ENCODE measurements at places on chromosomes 3 and 15.

DNA sequence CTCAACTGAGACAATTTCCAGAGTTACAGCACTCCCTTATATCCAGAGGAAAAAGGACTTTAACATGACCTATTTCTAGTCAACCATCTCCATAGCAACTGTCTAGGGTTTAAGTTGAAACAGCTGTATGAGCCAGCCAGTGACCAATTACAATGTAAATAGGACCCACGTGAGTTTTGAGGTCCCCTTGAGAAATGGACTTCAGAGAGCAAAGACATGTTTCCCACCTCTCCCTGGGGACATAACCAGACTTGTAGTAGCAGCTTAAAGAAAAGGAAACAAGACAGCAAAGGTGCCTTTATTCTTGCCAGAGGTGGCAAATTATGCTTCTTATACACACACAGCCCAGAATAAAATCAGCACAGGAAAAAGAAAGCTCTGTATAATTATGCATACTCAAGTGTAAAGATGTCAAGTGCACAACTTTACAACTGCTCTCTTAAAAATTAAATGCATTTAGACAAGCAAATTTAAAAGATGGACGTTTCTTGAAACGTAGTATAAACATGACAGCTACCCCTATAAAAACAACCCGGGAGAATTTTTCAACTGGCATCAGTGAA, 40.2 kb downstream of the SUMF1 start:
- no peak for DNase-seq

DNA sequence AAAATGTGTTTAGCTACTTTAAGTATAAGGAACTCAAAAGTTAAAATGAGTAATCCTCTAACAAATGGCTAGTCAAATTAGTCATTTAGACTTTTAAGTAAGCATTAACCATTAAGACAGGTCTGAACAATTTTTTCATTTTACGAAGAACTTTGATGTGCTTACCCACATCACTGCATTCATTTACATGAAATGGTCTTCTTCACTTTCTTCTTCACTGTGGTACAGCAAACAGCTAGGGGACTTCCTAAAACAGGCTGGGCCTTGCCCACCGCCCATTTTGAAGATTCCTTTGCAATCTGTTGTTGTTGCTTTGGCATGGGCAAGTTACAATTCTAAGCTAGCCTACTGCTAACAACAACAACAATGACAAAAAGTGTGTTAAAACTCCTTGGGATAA, 67.4 kb downstream of the CBLB start:
- DNase-seq: no peak

- no peak for DNase-seq
Measured at GRCh38 chr3:43239755-43240154, 46.6 kb upstream of the SNRK start.

DNA sequence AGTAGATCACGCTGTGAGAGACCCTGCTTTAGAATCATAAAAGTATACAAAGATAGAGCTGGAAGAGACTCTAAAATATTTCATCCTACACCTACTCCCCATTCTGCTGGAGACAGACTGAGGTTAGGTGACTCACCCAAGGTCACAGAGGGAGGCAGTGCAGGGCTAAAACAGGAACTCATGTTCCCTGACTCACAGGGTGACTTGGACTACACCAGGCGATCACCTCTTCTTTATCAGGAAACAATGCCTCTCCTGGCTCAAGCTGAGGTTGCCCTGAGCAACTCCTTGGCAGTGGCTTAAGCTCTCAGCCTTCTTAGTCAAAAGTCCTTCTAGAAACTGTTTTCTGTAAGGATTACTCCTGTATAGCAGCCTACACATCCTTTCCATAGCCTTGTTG, 26.4 kb upstream of the TNFAIP8L3 start:
- peak; percentile 20 for DNase-seq

GRCh38 chr3:42062464-42062863, 28.7 kb upstream of the TRAK1 start:
- DNase-seq: no peak

GRCh38 chr15:37038716-37039106, 61.6 kb downstream of the MEIS2 start:
- no peak for DNase-seq

DNA sequence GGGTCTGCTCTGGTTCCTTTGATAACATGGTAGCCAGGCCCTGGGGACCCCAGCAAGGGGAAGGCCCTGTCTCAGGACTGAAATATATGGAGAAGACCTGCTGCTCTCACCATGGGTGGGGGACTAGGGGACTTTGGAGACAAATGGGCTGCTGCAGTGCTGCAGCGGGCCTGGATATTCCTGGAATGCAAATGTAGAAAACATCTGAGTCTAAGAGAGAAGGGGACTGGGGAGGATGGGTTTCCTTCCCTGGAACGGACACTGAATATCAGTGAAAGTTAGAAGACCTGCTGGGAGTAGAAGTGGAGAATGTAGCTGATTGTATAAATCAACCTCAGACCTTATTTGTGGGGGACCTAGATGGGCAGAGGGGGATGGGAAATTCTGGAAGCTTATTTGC, 3.1 kb upstream of the HCN4 start:
- no peak for DNase-seq

DNA sequence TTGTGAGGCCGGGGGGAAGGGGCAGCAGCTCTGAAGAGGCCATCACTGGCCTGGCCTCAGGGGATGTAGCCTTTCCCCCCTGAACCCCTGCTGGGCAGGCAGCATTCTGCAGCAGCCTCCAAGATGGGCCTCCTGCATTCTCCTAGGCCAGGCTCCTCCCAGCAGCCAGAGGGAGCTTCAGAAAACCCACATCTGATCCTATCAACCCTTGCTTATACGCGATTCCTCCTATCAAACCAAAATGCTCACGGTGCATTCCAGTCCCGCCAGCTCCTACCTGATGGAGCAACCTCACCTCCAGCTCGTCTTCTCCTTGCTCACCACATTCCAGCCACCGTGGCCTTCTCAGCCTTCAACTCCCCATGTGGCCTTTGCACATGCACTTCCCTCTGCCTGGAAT, 85.7 kb downstream of the MEGF11 start:
- peak; percentile 5 for DNase-seq

DNA sequence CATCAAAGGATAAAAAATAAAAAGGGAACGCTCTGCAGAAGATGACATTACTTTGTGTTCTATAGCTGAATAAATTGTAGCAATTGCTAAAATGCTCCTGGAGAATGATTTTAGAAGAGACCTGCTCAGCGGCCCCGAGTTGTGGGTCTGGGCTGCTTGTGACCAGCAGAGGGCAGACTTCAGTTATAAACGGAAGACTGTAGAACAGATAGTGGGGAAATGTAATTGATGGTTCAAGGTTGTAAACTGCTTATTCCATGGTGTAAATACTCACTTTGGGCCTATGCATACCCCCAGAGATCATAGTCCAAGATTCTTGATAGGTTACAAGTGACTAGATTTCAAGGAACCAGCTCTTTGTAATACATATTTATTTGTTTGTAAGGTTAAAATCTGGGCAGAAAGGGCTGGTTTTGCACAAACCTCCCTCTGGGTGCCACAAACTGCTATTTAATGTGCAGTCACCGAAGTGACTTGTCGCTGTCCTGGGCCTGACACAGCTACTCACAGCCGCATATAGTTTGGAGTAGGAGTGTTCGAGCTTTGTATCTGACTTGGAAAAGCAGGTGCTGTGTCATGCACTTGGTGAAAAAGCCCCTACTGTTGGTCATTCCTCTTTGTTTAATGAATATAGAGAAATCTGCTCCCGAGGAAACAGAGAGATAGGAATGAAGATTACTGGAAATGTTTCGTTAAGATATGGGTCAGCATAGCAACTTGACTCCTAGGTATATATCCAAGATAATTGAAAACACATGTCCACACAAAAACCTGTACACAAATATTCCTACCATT, 34.7 kb upstream of the NDUFB4 start:
- peak; percentile 86 for DNase-seq

DNA sequence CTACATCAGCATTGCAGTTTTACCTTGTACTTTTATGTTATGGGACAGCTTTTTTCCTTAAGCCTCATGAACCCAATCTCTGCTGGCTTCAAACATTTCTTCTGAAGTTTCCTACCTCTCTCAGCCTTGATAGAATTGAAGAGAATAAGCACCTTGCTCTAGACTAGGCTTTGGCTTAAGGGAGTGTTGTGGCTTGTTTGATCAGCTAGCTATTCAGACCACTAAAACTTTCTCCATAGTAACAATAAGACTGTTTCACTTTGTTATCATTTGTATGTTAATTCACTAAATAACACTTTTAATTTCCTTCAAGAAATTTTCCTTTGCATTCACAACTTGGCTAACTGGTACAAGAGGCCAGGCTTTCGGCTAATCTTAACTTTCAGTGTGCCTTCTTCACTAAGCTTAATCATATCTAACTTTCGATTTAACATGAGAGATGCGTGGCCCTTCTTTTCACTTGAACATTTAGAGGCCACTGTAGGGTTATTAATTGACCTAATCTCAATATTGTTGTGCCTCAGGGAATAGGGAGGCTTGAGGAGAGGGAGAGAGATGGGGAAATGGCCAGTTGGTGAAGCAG, 8.1 kb upstream of the TIGIT start:
- no peak for DNase-seq

- DNase-seq: peak; percentile 38
Measured at GRCh38 chr15:79168922-79169456, 78.4 kb upstream of the RASGRF1 start.

DNA sequence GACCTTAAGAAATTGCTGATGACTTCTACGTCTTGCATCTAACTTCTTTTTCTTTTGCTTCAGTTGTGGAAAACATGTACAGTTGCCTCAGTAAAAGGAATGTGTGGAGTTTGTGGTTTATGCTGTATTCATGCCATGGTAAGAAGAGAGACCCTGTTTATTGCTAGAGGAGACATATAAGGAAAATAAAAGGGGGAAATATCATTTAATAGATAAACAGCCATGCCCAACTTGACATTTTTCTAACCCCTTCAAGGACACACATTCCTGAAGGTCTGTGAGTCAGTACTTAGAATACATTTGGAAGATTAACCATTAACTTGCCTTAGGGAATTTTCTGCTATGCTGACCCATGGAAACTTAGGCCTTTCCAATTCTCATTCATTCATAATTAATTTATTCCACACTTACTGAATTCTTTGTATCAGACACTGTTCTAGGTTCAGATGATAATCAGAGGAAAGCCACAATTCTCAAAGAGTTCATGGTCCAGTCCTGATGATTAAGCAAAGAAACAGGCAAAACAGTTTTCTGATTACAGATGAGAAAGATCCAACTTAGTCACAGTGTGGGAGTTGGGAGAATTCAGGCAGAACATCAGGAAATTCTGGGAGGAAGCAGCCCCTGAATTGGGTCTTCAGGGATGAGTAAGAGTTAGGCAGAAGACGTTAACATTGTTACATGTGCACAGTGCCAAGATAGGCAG, 329.8 kb upstream of the RASGRP1 start:
- no peak for DNase-seq

DNA sequence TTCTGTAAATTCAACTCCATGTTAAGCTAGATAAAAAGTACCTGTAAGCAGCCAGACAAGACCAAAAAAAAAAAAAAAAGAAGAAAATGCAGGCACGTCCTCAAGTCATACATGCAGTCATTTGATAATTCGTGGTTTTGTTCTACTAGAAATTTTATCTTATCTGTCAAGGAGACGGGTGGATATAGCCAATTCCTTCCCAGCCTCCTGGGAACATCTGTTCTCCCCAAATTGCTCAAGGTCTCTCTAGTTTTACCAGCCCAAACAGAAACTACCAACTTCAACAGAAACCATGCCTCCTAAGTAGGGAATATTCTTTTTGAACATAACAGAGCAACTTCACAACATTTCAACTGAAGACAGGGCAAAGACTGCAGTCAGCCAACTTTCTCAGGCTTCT, 19.5 kb downstream of the RYK start:
- DNase-seq: peak; percentile 86

DNA sequence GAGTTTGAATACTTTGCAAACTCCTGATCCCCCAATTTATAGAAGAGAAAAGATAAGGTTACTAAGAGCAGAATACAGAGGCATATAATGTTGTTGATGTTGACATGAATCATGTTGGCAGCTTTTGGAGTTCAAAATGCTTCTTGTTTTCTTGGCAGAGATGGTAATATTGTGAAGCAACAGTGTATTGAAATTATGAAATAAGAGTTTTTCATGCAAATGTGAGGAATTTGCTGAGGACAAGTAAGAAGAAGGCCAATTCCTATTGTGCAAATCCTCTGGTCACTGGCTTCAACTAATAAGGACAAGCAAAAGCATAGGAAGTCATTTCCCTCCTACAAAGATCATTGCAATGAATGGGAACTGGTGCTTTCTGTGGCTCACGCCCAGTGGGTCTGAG, 126.9 kb upstream of the CHL1 start:
- DNase-seq: no peak

Data from hematopoietic multipotent progenitor cell treated with erythropoietin and hydrocortisone succinate and interleukin-3 and kit ligand, for 6 days (in vitro differentiated cells).